Heart right ventricle (tissue), 16 donors: ENCODE measurements at places on chromosomes 11 and 22. TPM values are rescaled to one million over a fixed set of nuclear protein-coding genes. Genes with fewer than 3 reads are reported as not detected.

DNA sequence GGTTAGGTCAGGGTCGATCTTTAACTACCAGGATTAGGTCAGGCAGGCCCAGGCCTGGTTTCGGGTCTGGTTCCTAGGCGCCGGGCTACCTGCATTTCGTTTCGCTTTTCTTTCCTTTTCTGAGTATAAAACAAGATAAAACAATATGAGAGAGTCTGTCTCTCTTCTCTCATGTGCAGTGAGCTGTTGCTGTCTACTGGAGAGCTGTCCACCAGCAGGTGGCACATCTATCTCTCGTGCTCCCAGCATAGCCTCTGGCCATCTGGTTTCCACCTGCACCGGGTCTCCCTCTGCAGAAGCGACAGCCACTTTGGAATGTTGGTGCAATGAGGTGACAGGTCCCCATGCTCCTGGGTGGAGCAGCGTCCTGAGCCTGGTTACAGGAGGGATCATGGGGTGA lies 27.6 kb downstream of the RIBC2 start:
- H3K4me1 ChIP-seq, result no peaks in the 10 kb centered on the region
- no peak overlapping the region for H3K4me3 ChIP-seq
- H3K27me3 ChIP-seq, result no peaks in the 10 kb centered on the region
- H3K36me3 ChIP-seq, result no peaks in the 10 kb centered on the region
- DNase-seq, result peak; percentile 44

GRCh38 chr11:12007230-12007593 lies 1.2 kb downstream of the DKK3 start:
- peak overlapping the region; percentile 66 for H3K4me3 ChIP-seq
- H3K36me3 ChIP-seq, result no peaks in the 10 kb centered on the region
- H3K27me3 ChIP-seq, result no peaks in the 10 kb centered on the region
- DNase-seq, result no peak
- no peak overlapping the region for H3K27ac ChIP-seq

- no peaks in the 10 kb centered on the region for H3K4me1 ChIP-seq
- H3K36me3 ChIP-seq, result no peaks in the 10 kb centered on the region
- H3K27ac ChIP-seq, result no peak overlapping the region
- no peaks in the 10 kb centered on the region for H3K27me3 ChIP-seq
These were observed 2.5 kb upstream of the OR51G1 start for GRCh38 chr11:4926608-4927007.

DNA sequence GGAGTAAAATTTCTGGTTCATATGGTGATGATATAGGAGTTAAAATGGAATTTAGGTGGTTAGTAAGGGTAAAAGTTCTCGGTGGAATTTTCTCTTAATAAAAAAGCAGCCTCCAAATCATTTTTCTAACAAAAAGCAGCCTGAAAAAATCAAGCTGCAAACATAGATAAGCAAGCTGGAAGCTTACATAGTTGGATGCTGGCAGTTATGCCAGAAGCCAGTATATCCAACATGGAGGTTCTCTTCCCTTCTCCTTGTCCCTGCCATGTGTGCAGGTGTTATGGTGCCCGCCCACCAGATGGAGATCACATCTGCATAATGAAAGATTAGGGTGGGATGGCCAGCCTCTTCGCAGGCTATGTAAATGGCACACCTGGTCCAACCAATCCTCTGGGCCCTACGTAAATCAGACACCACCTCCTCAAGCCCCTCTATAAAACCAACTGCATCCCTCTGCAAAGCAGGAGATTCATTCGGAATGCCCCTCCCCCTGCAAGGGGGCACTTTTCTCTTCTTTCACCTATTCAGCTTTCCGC lies 22.4 kb downstream of the PIWIL3 start:
- DNase-seq, result no peak
- no peaks in the 10 kb centered on the region for H3K4me1 ChIP-seq
- no peaks in the 10 kb centered on the region for H3K36me3 ChIP-seq
- no peak overlapping the region for H3K27ac ChIP-seq
- H3K27me3 ChIP-seq, result peaks cover 4% of the 10 kb centered on the region
- H3K4me3 ChIP-seq, result no peak overlapping the region

Gene NUDT8
- total RNA-seq, result 66.9 TPM
